WERI-Rb-1 (cell line): ENCODE measurements at places on chromosomes 2 and 18.

DNA sequence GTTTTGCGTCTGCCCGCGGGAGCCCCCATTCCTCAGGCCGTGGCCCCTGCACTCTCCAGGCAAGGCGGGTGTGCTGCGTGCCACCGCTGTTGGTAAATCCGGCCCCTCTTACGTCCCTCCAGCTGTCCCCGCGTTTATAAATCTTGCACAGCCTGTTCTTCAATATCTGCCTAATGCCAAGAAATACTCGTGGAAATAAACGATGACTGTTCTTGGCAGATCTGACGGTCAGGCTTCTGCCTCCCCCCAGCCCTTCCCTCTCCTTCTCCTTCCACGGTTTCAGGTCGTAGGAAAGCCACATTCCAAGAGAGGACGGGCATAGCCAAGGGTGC is 20.5 kb downstream of the ODC1 start:
- DNase-seq = no peak

GRCh38 chr2:35857498-35857897 is 498.1 kb upstream of the CRIM1 start:
- DNase-seq = no peak

DNA sequence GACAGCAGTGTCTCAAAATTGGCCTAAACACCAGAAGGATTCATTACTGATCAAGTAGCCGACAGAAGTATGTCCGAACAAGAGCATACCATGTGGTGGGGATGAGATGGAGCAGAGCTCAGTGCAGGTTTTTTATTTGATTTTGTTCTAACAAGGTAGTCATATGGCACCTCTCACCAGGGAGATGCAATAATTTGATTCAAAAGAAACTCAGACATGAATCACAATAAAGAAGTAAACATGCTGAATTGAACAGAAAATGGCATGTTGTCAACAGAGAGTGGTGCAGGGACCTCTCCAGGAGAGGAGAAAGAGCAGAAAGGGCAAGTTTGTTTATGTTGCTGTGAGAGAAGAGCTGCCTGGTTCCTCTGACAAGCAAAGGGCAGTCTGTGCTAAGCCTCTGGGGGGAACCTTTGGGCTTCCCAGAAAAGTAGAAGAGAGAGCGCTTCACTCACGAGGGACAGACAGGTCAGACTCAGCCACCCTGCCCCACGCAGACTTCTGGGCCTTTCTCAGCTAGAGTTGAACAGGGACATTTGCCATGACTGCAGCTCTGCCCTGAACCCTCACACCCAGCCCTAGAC is 351.3 kb upstream of the RAB12 start:
- DNase-seq = no peak

DNA sequence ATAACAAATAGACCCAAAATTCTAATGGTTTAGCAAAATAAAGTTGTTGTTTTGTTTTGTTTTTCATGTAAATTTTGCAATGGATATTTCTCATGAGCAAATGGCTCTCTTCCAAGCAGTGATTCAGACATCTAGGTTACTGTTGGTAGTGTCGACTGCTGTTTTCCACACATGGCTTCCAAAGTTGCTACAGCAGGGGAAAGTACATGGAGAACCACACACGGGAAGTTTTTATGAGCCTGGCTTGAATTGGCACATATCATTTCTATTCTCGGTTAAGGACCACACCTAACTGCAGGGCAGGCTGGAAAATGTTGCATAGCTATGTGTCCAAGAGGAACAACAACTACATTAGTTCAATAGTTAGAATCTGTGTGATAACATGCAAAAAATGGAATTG is 262.1 kb downstream of the GALNT13 start:
- no peak for DNase-seq

DNA sequence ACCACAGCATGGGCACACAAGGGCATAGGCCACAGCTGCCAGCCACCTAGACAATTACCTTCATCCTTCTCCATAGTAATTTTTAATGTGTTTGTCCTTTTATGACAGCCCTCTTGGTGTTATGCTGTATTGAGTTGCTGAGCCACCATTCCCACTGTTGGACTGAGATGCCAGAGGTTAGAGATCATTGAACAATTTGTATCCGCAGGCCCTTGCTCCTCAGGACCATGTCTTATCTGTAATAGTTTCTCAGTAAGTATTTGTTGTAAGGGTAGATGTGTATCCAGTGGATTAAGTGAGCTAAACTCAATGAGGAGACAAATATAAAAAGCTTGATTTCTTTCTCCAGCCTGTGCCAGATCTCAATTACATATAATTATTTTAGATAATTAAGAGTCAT is 832.8 kb upstream of the ID2 start:
- no peak for DNase-seq

GRCh38 chr18:61929881-61930640 is 37.3 kb upstream of the RNF152 start:
- no peak for DNase-seq

- peak; percentile 61 for DNase-seq
These were observed 14.7 kb upstream of the EML6 start for GRCh38 chr2:54708584-54709335.

DNA sequence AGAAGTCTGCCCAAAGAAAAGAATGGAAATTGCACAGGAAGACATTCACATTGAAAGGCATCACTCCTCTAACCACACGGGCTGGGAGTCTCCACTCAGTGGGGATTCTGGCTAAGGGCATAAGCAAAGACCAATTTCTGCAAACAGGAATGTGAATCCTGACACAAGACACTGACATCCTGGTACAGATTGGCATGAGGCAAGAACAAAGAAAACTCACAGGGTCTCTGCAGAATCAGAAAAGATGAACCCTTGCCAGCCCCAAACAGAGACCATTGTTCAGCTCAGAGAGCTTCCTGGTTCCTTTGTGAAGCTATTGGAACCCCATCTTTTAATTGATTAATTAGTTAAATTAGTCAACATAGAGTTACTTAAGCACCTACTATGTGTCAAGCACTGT is 82.3 kb downstream of the UPP2 start:
- no peak for DNase-seq

GRCh38 chr2:45705233-45705632 is 53.8 kb downstream of the PRKCE start:
- DNase-seq = no peak

GRCh38 chr2:98585386-98585785 is 22.9 kb downstream of the COA5 start:
- DNase-seq = no peak

- no peak for DNase-seq
These were observed 8.3 kb downstream of the CTAGE1 start for GRCh38 chr18:22409445-22409844.

DNA sequence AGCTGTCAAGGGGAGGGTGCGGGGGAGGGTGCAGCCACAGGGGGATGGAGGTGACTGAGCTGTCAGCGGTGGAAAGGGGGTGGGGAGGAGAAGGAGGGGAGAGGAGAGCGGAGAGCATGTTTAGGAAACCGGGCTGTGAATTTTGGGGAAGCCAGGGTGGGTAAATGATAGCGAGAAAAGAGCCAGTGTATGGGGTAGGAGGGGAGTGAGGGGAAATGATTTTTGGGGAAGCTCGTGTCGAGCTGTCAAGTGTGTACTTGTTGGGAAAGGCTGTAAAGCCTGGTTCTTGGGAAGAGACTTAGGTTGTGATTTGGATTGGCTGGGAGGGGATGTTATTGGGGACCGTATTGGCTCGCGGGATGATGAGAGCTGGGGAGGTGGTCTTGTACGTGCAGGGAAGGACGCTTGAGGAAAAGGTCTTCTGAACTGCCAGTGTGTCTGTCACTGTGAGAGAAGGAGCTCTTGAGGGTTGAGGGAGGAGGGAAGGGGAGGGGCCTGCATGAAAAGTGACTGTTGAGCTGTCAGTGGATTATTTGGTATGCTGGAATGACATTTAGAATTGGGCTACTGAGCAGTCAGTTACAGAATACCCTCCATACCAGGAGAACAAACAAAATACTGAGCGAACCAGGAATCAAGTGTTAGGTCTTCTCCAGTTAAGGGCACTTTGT is 1.0 kb downstream of the UBR3 start:
- peak; percentile 28 for DNase-seq

DNA sequence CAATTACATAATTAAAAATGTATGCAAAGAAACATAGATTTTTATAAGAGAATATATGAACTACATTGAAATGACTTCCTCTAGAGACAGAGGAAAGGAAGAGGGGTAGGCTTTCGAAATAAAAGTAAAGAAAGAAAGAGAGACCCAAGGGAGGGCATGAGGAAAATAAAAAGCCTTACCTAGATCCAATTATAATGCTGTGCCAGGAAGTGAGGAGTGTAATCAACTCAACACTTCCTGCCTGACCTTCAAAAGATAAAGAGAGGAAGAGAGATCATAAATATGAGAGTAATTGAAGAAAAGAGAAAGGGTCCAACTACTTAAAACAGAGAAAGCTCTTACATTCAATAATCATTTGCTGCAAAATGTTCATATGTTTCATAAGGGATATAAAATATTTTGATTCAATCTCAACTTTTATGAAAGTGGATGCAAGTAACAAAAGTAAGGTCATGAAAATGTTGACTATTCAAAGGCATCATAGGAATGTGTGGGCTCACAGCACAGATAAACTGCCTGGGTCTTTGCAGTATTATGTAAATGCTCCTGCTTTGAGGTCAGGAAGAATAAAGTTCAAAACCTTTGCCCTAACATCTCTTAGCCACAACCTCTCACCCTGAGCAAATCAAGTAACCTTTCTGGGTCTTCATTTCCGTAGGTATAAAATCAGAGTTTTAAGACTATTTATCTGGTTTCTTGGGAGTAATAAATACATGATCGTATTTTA is 1237.7 kb downstream of the LRP1B start:
- no peak for DNase-seq

DNA sequence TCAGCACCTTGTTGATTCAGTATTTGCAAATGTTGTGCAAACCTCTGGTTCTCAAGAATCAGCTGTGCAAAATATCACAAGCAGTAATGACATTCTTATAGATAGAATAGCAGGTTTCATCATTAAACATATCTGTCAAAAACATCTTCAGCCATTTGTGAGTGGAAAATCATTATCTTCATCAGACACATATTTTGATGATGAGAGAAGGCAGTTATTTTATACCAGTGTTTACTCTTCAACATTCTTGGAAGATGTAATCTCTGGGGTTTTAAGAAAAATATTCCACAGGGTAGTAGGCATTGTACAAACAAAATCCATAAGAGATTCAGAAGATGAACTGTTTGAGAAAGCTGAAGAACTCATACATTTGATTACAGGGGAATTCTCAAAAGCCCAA is 64.3 kb downstream of the FSIP2 start:
- no peak for DNase-seq

DNA sequence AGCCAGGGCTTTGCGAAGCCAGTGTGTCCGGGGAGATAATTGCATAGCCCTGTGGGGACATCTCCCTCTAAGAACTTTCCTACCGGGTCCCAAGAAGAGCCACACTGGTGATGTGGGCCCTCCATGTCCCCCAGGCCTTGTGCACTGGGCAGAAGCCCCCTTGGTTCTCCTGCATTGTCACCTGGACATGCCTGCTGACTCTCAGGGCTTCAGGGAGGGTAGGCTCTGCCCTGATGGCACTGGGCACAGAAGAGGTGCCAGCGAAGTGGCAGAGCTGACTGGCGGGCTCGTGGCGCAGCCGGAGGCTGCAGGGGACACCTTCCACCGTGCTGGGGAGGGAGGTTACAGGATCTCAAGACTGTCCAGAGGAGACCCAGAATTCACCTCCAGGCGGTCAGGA is 28.3 kb downstream of the GLI2 start:
- no peak for DNase-seq

- no peak for DNase-seq
These were observed 29.9 kb downstream of the FN1 start for GRCh38 chr2:215405722-215406581.

DNA sequence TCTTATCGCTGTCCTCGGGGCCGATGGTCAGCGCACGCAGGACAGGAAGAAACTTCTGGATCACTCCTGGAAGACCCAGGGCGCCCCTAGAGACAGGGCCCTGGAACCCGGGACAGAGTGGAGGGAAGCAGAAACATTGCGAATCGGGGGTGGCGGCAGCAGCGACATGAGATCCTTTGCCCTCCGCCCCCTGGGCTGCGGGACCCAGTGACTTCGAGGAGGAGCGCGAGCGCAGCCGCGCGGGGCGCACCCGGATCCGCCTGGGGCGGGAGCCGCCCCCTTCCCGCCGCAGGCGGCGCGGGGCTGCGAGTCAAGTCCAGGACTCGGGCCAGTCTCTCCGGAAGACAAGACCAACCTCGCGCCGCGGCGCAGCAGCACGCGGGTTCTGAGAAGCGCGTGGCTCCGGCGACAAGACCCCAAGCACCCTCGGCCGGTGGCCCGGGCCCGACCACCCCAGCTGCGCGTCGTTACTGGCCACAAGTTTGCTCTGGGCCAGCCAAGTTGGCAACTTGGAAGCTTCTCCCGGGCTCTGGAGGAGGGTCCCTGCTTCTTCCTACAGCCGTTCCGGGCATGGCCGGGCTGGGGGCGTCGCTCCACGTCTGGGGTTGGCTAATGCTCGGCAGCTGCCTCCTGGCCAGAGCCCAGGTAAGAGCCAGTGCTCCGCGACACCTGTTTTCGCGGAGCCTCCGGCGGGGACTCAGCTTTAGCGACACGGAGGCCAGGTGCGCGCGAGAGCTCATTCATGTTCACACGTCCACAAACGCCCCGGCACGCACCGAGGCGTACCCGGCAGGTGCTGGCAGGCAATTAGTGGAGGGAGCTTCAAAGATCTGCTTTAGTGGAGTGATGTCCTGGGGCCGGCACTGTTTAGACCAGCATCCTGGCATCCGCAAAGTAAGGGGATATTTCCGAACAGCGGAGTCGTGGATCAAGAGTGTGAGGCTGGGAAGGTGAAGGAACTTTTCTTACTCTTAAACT is at the start of gene PTH2R:
Gene PTH2R, plus strand, starts transcription at position 319 of the 978 bp plus-strand sequence. Its CDS starts 252 bp downstream, at position 571.
- peak; percentile 30 for DNase-seq

- no peak for DNase-seq
These were observed 604 bp upstream of the STK11IP start for GRCh38 chr2:219596954-219597551.

GRCh38 chr2:84493514-84493913 is 22.8 kb upstream of the DNAH6 start:
- no peak for DNase-seq

DNA sequence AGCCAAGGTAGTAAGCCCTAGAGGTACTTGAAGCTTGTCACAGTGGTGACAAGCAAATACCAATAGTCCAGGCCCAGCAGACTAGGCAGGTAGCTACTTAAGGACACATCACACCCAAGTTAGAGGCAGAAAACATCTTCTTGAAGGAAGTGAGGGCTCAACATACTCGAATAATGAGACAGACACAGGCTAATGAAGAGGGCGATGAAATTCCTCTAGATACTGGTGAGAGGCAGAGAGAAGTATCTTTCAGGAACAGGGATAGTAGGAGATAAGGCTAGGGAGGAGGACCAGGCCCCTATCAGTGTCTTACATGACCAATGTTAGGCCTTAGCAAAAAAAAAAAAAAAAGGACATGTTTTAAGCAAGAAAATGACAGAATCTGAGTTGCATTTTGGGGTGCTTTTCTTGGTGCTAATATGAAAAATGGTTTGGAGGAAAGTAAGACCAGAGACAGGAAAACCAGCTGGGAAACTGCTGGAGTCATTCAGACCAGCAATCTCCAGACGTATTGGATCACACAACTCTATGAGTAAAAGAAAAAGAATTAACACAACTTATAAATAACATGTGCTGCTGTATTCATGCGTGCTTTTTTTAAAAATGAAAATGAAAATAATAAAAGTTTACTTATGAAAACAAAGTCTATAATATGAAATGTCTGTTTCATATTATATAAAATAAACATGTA is 37.7 kb downstream of the COBLL1 start:
- DNase-seq = no peak

GRCh38 chr2:220127311-220127710 is 499.9 kb downstream of the SLC4A3 start:
- no peak for DNase-seq
